ENCODE measurements at places on chromosomes 6 and 20.
A peak's percentile ranks its signal among the peaks of the same experiment; 100 is the strongest.

- DNase-seq = no peak
Measured at GRCh38 chr6:166394036-166394892, 11.5 kb upstream of the MPC1 start.

- DNase-seq = no peak
Measured at GRCh38 chr20:56350842-56351241, 7.9 kb upstream of the FAM210B start.

GRCh38 chr20:51076786-51077685 is 54.1 kb upstream of the KCNG1 start:
- peak; percentile 24 for DNase-seq

DNA sequence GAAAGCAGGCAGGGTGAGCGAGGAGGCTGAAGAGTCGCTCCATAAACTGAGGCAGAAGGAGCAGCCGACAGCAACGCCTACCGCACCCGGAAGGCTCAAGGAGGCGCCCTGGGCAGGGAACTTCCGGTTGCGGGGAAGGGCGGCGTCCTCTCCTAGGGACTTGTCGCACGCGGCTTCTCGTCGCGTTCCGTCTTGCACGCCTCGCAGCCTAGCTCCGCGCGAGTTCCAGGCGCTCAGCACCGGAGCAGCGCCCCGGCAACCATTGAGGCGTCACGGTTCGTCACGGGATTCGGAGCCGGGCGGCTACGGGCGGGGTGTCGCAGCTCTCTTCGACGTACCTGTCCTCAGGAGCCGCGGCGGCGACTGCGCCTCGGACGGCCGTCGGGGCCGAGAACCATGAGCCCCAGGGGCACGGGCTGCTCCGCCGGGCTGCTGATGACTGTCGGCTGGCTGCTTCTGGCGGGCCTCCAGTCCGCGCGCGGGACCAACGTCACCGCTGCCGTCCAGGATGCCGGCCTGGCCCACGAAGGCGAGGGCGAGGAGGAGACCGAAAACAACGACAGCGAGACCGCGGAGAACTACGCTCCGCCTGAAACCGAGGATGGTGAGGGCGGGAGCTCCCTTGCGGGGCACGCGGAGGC is at the start of gene SPACA1:
TSS of gene SPACA1 (plus strand) at position 332 of the 641 bp plus-strand sequence. CDS start at position 397, 65 bp downstream.
- no peak for DNase-seq

DNA sequence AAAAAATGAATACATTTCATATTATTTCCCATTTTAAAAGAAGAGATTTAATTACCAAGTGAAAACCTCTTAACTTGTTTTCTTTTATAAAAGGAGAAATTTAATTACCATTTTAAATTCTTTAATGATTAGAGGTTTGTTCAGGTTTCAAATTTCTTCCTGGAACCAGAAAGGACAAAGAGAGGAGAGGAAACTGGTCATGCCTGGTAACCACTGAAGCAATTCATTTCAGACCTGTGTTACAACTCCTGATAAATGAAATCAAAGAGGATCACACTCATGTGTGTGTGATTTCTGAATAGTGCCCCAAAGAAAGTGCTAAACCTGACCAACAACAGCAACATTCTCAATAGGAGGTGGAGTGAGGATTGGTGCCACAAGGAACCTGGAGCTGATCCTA is 12.6 kb upstream of the SLPI start:
- DNase-seq = no peak

DNA sequence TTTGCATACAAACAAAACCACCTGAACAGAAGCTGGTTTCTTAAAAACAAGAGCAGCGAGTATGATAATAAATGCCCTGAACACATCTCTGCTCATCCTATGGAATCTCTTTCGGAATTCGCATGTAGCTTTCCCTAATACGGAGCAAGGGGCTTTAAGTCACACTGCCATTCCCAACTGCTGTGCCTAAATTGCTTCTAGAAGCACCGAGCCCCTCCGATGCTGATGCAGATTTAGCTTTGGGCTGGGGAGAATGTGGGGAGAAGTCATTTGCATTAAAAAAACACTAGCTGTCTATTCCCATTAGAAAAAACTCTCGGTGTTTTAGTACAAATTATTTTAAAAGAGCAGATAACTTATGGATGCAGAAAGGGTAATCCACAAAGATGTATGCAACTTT is 76.9 kb downstream of the CD83 start:
- no peak for DNase-seq

GRCh38 chr6:118815495-118815894 is 78.5 kb upstream of the ASF1A start:
- no peak for DNase-seq

- no peak for DNase-seq
Measured at GRCh38 chr6:24454452-24454851, 34.9 kb downstream of the GPLD1 start.

- DNase-seq = no peak
Measured at GRCh38 chr6:169988769-169989550, 237.5 kb downstream of the ERMARD start.

GRCh38 chr20:37755665-37756064 is 61.8 kb downstream of the CTNNBL1 start:
- DNase-seq = no peak

DNA sequence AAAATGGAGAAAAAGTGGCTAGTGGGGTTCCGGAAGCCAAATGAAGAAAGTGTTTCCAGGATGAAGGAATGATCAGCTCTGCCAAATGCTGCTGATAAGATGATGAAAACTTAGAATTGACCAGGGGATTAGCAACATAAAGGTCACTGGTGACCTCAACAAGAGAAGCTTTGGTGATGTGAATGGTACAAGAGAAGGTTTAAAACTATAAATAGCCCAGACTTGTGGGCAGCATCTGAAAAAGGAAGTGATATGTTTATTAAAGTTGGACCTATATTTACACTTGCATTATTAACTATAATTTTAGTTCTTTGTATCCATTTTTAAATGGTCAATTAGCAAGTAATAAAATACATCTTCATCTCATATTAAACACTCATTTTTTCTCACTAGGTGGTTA is 45.1 kb downstream of the CGA start:
- DNase-seq = no peak

- DNase-seq = peak; percentile 11
Measured at GRCh38 chr6:51049288-51049982, 230.8 kb downstream of the TFAP2B start.
